ENCODE measurements at places on chromosomes 6 and 20.
A peak's percentile ranks its signal among the peaks of the same experiment; 100 is the strongest.

- no peak for DNase-seq
Measured at GRCh38 chr6:12490904-12491571, 200.9 kb downstream of the EDN1 start.

- DNase-seq: no peak
Measured at GRCh38 chr20:59640267-59640666, 35.9 kb downstream of the PHACTR3 start.

DNA sequence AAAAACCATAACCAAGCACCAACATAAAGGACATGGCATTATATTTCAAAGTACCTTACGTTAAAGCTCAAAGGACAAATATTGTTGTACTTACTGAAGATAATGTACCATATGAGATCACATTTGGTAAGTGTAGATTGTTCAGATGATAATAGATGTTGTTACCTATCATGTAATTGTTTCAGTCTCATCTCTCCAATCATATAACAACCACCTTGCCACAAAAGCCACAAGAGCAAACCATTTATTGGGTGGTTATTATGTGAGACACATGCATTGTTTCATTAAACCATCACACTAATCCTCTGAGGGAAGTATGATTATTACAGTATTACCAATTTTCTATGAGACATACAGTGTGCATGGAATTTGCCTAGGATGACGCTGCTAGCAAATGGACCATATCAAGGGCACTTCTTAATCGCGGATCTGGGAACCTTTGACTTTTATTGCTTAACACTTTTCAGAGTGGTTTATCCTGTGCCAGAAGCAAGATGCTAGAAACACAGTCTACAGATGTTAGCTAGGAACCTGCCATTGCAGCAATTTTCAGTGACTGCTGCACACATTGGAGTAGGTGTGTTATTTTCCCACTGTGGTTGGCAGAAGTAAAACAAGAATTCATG is 149.8 kb upstream of the AKIRIN2 start:
- no peak for DNase-seq

DNA sequence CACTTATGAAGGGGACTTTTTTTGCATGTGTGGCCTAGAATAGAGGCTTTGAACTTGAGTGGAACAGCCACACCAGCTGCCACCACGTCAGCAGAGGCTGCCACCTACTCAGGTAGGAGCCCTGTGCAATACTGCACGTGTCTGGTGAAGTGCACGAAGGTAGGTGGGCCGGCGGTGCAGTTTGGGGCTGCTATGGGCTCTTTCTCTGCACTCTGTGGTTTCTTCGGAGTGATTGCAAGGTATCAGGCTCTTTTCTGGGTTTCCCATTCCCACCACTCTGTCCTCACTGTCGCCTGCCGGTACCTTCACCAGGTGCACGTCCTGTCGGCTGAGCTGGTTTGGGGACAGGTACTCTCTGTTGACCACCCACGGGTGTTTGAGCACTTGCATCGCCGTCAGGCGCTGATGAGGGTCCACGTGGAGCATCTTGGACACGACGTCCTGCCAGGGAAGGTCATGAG is 30.8 kb upstream of the MPC1 start:
- DNase-seq: no peak

DNA sequence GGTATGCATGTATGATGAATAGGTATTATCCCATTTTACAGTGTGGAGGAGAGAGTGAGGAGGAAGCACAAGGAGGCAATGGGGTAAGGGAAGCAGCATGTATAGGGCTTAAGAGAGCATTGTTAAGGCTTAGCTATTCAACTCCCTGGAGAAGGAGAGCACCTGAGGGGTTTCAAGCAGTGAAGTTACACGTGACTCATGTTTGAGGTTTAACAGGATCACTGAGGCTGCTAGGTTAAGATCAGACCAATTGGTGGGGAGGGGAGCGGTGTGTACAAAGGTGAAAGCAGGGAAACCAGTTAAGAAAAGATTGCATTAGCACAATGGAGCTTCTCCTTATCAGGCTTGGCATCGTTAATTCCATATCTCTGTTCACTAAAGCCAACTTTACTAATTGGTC is 64.4 kb upstream of the NHSL1 start:
- no peak for DNase-seq

- DNase-seq: no peak
Measured at GRCh38 chr6:115729036-115729435, 331.7 kb downstream of the FRK start.

DNA sequence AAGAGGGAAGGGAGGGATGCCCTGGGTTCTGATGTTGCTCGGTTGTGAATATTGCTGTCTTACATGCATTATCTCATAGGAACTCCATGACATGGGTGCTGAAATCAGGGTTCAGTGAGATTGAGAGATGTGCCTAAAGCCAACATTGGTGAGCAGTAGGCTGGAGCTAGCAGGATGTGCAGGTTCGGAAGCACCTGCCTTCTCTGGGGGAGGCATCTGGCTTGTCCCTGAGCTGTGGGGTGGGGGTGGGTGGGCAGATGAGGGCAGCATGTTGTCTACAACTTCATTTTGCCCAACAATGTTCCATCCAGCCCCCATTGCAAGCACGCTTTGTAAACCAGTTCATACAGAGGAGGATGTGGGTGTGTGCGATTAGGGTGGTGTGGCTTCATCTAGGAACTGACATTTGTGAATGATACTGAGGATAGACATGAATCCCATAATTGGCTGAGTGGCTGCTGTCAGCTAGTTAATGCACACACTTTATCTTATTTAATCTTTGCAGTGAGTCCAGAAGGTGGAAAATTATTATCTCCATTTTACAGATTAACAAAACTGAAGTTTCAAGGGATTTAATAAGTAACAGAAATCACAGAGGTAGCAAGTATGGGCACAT is 119.4 kb downstream of the SYNDIG1 start:
- DNase-seq: no peak

GRCh38 chr6:35651244-35651643 is 37.5 kb downstream of the FKBP5 start:
- no peak for DNase-seq

GRCh38 chr20:39850821-39851330 is 838.2 kb downstream of the MAFB start:
- DNase-seq: peak; percentile 50

- DNase-seq: no peak
Measured at GRCh38 chr20:13687815-13688214, 49.1 kb upstream of the TASP1 start.

- no peak for DNase-seq
Measured at GRCh38 chr6:3899061-3899460, 49.9 kb downstream of the FAM50B start.

- no peak for DNase-seq
Measured at GRCh38 chr6:78810698-78811097, 56.7 kb upstream of the IRAK1BP1 start.

- no peak for DNase-seq
Measured at GRCh38 chr20:50043573-50044352, 61.0 kb downstream of the SNAI1 start.

- peak; percentile 45 for DNase-seq
Measured at GRCh38 chr6:72560721-72561593, 60.9 kb upstream of the KCNQ5 start.

DNA sequence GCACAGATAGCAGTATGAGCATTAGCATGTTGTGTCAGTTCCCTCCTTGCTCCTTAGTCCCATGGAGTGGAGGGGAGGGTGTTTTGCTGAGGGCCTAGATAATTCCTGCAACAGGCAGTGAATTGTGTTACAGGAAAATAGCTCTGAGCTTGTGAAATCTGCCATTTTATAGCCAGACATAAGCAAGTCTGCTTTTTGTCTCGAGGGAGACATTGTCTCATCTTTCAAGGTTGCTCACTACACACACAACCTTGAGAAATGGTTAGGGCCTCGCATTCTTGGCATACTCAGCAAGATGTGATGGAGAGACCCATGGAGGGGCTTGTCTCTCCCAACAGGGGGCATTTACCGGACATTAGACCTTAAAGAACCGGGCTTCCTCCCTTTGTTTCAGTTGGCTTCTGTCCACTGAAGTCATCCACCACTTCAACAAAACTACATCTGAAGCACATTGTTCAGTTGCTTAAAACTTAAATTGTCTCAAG is 108.0 kb upstream of the FOXO3 start:
- DNase-seq: no peak

DNA sequence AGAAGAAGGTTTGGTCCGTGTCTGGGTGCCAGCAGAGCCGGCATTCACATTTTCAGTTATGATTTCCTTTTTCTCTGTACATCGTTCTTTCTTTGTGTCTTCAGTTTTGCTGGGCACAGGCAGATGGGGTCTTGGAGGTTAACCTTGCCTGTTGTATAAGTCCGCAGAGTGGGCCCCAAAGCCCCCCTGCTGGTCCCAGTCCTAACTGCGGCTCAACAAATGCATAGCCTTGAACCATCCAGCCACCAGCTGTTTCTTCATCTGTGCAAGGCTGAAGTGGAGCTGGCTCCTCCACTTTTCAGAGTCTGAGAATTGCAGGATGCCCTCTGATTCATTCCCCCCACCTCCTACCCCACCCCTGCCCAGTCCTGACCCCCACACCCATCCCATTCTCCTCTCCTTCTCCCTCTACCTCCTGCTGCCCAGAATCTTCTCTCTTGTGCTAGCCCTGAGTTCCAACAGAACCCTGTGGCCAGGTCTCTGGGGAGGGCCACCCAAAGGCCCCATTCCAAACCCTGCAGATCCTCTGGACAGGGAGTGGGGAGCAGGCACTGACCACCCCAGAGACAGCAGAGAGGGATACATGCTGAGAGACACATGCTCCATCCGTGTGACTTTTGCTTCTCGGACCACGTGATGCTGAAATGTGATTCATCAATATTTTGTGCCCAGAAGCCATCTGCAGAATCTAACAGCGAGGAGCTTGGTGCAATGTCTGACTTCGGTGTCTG is 386.5 kb upstream of the SULF2 start:
- DNase-seq: no peak

- DNase-seq: peak; percentile 95
Measured at GRCh38 chr20:3173610-3174441, 477 bp upstream of the LZTS3 start.

DNA sequence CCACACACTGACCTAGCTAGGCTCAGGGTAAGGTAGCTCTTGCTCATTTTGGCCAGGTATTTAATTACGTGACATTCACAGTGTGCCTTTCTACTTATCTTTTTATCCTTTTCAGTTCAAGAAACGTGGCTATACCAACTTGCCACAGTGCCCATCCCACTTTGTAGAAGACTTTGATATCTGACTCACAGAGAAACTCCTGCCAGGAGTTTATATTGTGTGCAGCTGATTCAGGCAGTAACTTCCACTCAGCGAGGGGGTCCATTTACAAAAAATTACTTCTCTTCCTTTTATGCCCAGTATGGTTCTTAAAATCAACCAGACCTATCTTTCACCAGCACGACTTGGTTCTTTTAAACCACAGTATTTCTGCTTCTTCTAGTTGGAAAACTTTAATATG is 75.6 kb downstream of the PRL start:
- no peak for DNase-seq

GRCh38 chr6:119873107-119873506 is 523.5 kb upstream of the MAN1A1 start:
- DNase-seq: no peak

DNA sequence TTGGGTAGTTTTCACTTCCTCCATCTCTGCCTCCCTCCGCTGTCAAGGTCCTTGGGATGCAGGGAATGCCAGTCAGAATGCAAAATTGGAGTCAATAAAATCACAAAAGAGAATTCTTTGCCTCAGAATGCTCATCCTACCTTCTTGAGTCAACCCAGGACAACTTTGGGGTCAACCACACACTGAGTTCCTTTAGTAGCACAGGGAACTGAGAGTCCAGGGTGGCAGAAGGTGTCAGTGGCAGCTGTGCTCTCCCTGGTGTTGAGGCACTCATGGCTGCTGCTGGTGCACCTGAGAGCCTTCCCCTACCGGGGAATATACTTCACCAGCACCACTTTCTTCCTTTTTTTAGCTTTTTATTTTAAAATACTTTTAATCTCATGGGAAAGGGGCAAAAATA is 829 bp upstream of the NOTCH4 start:
- peak; percentile 52 for DNase-seq

GRCh38 chr20:37839955-37840354 is 63.0 kb upstream of the VSTM2L start:
- DNase-seq: no peak

DNA sequence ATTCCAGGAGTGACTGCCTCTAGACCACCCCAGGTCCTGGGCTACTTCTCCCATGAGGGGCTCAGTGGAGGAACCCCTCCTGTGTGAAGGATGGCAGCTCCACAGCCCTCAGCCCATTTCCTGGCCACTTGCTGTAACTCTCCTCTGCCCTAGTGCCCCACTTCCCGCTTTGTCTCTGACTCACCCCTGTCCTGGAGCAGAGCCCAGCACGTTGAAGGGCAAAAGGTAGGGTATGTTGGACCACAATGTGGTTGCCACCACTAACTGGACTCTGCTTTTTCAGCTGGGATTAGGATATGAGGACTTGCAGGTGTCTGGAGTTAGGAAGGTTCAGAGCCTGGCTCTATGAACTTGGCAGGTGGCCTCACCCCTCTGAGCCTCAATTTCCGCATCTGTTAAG is 2.4 kb downstream of the MYBL2 start:
- peak; percentile 7 for DNase-seq

- no peak for DNase-seq
Measured at GRCh38 chr6:12324748-12325147, 34.6 kb downstream of the EDN1 start.

- no peak for DNase-seq
Measured at GRCh38 chr6:47237196-47237595, 72.5 kb downstream of the TNFRSF21 start.

- DNase-seq: no peak
Measured at GRCh38 chr20:43450841-43451799, 6.6 kb upstream of the SRSF6 start.

DNA sequence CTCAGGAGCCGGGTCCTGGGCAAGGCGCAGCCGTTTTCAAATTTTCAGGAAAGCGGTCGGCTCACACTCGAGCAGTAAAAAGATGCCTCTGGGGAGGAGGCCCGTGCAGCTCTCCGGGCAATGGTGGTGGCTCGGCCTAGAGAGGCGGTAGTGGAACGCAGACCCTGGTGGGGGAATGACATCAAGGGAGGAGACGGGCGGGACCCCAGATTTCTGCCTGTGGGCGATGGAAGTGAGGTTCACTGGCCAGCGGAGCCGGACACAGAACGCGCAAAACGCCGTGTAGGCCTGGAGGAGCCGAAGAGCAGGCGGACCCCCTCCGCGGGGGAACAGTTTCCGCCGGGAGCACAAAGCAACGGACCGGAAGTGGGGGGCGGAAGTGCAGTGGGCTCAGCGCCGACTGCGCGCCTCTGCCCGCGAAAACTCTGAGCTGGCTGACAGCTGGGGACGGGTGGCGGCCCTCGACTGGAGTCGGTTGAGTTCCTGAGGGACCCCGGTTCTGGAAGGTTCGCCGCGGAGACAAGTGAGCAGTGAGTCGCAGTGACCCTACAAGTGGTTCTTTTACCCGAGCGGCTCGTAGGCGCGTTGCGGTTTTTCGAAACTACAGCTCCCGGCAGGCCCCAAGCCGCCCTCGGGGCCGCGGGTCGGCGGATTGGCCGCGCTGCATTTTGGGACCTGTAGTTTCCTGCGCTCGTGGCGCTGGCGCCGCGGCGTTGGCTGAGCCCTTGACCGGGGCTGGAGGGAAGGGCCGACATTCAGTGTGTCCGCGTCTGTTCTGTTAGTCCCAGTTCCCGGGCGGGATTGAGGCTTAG is at the start of gene RTEL1:
TSS of gene RTEL1 (plus strand) at position 376 of the 812 bp plus-strand sequence. CDS start 1,091 bp downstream, outside the sequence.
- DNase-seq: peak; percentile 96

GRCh38 chr6:39865011-39865888 is 69.0 kb downstream of the MOCS1 start:
- DNase-seq: peak; percentile 82

Data from Karpas-422 (cell line).